ENCODE measurements at places on chromosomes 12 and 14.

GRCh38 chr12:14567351-14568162 is at the start of gene PLBD1:
Gene PLBD1 (minus strand): TSS chr12:14567883. CDS start chr12:14567696, 187 bp downstream.
- H3K36me3 ChIP-seq: no peaks in the 10 kb centered on the region
- peak; percentile 71 for DNase-seq
- peak within 1 kb of the TSS; percentile 75 for H3K4me3 ChIP-seq
- no peaks in the 10 kb centered on the region for H3K27me3 ChIP-seq
- H3K4me1 ChIP-seq: peaks cover 23% of the 10 kb centered on the region

DNA sequence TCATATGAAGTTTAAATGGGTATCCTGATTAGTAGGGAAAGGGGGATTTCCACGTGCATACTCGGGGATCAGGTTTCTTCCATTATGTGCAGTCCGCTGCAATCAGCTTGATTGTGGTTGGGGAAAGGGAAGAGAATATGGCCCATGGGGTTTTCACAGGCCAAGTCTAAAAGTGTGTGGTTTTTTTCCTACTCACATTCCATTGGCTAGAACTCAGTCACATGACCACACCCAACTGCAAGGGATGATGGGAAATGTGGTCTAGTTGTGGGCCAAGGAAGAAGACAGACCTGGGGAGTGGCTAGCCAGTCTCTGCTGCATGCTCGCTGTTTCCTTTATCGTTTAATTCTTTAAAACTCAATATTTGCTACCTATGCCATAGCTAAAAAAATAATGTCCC is 105.1 kb downstream of the PRIMA1 start:
- no peak for DNase-seq
- no peaks in the 10 kb centered on the region for H3K36me3 ChIP-seq
- peaks cover 2% of the 10 kb centered on the region for H3K27me3 ChIP-seq
- H3K27ac ChIP-seq: no peak overlapping the region
- H3K4me3 ChIP-seq: no peak overlapping the region

GRCh38 chr12:113214895-113215400 is 6.3 kb upstream of the TPCN1 start:
- H3K4me3 ChIP-seq: no peak overlapping the region
- no peaks in the 10 kb centered on the region for H3K36me3 ChIP-seq
- peak overlapping the region; percentile 73 for H3K27ac ChIP-seq
- peaks cover 32% of the 10 kb centered on the region for H3K4me1 ChIP-seq
- H3K27me3 ChIP-seq: no peaks in the 10 kb centered on the region
- DNase-seq: peak; percentile 91

- DNase-seq: no peak
- H3K36me3 ChIP-seq: no peaks in the 10 kb centered on the region
- H3K4me3 ChIP-seq: no peak overlapping the region
- peaks cover 19% of the 10 kb centered on the region for H3K27me3 ChIP-seq
- no peak overlapping the region for H3K27ac ChIP-seq
Observed at GRCh38 chr12:115450710-115451109, 766.7 kb upstream of the TBX3 start.

DNA sequence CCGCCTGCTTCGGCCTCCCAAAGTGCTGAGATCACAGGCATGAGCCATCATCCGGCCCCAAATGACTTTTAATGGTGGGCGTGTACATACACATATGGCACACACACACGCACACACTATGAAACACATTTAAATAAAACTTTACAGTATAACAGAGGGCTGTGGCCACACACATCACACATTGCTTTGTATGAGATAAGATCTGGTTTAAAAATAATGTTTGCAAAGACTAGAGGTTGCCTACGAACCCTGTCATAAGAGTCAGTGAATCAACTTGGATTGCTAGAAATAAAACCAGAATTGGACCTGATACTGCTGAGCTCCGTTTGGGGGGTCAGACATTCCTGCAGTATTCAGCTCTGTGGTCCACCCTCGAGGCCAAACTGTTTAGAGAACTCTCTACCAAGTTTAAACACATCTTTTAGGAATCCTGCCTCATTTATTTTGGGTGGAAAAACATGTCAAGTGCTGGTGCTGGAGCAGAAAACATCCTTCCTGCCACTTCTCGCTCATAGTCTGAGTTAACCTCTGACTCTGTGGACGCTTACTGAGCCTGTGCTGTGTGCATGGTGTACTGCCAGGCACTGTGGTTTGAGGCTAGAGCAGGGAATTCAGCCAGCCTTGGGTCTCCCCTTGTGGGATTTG is 47.8 kb upstream of the EML1 start:
- no peak overlapping the region for H3K4me3 ChIP-seq
- H3K27ac ChIP-seq: no peak overlapping the region
- DNase-seq: no peak
- H3K4me1 ChIP-seq: peaks cover 43% of the 10 kb centered on the region
- no peaks in the 10 kb centered on the region for H3K27me3 ChIP-seq
- H3K36me3 ChIP-seq: no peaks in the 10 kb centered on the region

- no peak for DNase-seq
- H3K4me1 ChIP-seq: no peaks in the 10 kb centered on the region
- no peaks in the 10 kb centered on the region for H3K27me3 ChIP-seq
- H3K36me3 ChIP-seq: peaks cover 80% of the 10 kb centered on the region
Observed at GRCh38 chr12:111457577-111457976, 51.9 kb downstream of the SH2B3 start.

DNA sequence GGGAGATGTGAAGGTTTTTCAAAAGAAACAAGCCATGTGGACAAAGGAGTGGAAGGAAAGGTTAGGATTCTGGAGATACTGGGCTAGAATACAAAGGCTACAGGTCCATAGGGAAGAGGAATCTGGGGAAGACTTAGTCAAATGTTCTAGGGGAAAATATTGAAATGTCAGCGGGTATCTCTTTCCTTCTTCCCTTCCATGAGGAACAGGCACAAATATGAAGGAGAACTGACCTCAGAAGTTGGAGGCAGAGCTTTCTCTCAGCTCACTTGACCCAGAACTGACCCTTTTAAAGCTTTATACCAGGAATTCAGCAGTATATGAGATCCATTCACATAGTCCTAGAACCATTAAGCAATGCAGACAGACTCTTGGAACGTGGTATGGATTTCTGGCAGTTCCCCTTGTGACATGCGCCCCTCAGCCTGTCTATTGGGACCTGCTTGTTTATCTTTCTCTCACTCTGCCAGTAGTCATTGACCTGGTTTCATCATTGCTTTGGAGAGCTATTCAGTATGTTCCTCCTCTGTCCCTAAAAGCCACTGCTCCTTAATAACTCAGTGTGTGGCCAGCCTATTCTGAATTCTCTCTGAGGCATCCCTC is 43.0 kb upstream of the GSG1 start:
- peak overlapping the region; percentile 68 for H3K27ac ChIP-seq
- peaks cover 45% of the 10 kb centered on the region for H3K4me1 ChIP-seq
- no peak overlapping the region for H3K4me3 ChIP-seq
- no peaks in the 10 kb centered on the region for H3K27me3 ChIP-seq

GRCh38 chr12:124322271-124322998 is 27.5 kb downstream of the RFLNA start:
- no peak overlapping the region for H3K27ac ChIP-seq
- DNase-seq: no peak
- H3K4me1 ChIP-seq: no peaks in the 10 kb centered on the region
- H3K4me3 ChIP-seq: no peak overlapping the region
- H3K36me3 ChIP-seq: peaks cover 41% of the 10 kb centered on the region

DNA sequence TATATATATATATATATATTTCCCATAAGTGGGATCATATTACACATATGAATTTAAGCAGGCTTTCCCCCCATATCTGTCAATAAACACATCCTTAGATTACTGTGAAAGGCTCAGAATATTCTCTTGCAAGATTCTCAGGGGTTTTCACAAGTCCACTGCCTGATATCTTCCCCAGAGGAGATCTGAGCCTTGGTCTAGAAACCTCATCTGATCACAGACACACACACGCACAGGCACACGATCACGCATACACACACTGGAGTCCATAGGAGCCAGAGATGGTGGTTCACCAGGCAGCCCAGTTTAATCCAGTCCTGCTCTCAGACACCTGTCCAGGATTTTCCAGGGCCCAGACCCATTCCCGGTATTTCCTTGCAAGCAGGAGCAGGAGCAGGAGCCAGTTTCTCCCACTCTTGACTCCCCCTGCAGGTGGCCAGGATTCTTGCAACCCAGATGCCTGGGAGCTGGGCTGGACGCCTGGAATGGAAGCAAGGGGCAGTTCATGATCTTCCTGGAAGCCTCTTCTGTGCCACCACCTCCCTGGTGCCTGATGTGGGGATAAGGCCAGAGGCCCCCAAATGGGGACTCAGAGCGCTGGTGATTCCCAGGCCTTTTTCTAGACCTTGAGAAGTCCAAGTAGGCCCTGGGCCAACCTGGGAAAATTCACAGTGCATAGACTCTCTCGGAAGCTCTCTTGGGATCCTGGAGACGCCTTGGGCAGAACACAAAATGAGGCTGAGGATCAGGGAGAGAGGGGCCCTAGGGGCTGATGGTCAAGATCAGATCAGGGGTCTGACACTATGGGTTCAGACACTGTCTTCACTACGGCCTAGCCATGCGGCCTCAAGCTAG is 16.5 kb upstream of the KRT78 start:
- H3K27me3 ChIP-seq: no peaks in the 10 kb centered on the region
- peaks cover 73% of the 10 kb centered on the region for H3K4me1 ChIP-seq
- no peak for DNase-seq
- peak overlapping the region; percentile 99 for H3K27ac ChIP-seq

DNA sequence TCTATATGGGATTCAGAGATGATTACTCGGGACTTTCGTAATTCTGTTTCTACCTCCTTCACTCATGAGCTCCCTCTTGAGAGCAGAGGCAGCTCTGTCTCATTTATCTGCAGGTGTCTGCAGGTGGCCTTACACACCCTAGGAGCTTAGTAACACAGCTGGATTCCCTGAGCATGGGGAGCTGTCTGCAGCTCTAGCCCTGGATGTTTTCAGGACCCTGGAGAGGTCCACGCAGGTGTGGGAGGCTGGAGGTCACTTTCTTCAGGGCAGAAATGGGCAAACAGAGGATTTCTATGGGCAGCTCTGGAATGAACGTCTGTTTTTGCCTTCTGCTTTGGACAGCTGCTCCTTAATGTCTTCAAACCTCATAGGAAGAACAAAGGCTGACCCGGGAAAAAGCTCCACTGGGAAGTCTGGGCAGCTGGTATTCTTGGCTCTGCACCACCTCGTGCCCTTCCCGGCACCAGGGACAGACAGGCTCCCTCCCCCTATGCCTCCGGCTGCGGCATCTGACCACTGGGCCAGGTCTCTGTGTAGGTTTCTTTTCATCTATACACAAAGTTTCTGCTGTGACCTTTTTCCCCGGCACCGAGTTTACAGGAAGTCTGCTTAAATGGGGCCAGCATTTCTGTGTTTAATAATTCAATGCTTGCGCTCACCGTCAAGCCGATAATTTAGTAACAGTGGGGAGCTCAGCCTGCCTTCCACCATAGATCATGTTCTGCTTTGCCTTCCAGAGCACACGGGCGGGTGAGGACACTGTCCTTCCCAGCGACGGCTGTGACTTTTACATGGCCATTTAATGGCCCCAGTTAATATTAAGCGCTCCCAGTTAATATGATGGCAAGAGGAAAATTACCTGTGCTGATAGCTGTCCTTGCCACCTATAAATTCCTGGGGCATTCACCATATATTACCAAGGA is 320.2 kb upstream of the SFSWAP start:
- H3K27ac ChIP-seq: no peak overlapping the region
- H3K36me3 ChIP-seq: no peaks in the 10 kb centered on the region
- no peaks in the 10 kb centered on the region for H3K4me1 ChIP-seq
- no peak for DNase-seq

- no peak overlapping the region for H3K4me3 ChIP-seq
- no peak overlapping the region for H3K27ac ChIP-seq
- DNase-seq: no peak
- no peaks in the 10 kb centered on the region for H3K36me3 ChIP-seq
- no peaks in the 10 kb centered on the region for H3K27me3 ChIP-seq
Observed at GRCh38 chr14:99874306-99874705, 81.1 kb downstream of the EML1 start.

Measured in suprapubic skin (tissue), 4 donors.